AG10803 (cell line): ENCODE measurements at places on chromosomes 11 and 22.

- DNase-seq = no peak
Observed at GRCh38 chr11:17877886-17878285, 135.0 kb downstream of the SERGEF start.

GRCh38 chr22:39298241-39298987 lies 21.0 kb downstream of the RPL3 start:
- DNase-seq = no peak

DNA sequence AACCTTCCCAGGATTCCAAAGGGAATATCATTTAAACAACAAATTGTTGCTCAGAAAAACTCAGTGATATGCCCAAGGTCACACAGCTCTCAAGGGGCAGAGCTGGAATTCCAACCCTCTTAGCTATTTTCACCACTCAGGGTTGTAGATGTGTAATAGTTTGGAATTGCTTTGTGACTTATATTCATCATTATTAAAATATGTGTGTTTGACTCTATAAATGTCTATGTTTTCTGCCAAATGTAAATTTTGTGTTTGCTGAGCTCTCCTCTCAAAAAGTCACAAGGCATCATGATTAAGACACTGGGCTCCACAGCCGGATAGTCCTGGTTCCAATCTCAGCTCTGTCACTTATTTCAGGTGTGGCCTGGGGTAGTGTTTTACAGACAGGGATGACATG lies 407.3 kb downstream of the TMEM135 start:
- DNase-seq = peak; percentile 88

GRCh38 chr22:49689858-49690257 lies 137.8 kb downstream of the BRD1 start:
- DNase-seq = no peak

DNA sequence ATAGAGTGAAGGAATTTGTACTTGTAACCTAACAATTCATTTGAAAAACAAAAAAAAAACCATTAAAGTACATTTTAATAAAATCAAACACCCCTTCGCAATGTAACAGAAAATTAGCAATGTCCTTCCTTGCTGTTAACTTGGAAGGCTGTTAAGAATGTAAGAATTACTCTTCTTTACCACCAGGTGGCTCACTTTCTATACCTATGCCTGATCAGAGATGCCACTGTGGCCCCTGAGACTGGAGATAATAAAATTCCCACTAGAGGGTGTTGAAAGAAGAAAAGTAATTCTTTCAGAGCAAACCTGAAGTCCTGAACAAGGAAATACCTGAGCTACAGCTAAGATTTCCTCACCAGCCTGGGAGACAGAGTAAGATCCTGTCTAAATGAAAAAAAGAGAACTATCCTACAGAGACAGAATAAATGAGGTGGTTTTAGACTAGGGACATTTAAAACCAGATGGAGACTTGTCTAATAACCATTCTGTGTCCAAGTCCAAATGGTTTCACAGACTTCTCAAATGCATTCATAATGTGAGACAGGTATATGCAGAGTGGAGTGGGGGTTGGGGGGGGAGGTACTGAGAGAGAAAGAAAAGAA lies 1089.3 kb downstream of the FAM181B start:
- DNase-seq = peak; percentile 39

DNA sequence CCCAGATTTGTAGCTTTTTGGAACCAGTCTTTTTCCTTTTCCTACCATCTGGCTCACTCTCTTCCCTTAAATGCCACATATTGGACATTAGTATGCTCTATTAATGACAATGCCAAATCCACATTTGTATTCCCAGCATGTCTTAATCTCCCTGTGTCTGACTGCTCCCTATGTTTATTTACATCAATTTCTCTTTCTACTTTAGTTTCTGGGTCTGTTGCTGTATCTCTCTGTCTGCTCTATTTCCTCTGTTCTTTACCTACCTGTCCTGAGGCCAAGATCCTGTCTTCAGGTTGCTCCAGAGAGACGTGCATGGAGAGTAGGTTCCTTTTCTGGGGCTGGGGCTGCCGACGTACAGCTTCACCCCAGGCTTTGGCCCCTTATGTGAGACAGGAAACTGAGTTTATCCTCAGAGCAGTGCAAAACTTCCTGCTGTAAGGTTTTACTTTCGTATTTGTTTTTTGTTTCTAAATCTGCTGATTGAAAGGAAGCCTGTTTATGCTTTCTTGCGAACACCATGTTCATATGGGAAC lies 25.6 kb downstream of the OR2AG2 start:
- DNase-seq = no peak

DNA sequence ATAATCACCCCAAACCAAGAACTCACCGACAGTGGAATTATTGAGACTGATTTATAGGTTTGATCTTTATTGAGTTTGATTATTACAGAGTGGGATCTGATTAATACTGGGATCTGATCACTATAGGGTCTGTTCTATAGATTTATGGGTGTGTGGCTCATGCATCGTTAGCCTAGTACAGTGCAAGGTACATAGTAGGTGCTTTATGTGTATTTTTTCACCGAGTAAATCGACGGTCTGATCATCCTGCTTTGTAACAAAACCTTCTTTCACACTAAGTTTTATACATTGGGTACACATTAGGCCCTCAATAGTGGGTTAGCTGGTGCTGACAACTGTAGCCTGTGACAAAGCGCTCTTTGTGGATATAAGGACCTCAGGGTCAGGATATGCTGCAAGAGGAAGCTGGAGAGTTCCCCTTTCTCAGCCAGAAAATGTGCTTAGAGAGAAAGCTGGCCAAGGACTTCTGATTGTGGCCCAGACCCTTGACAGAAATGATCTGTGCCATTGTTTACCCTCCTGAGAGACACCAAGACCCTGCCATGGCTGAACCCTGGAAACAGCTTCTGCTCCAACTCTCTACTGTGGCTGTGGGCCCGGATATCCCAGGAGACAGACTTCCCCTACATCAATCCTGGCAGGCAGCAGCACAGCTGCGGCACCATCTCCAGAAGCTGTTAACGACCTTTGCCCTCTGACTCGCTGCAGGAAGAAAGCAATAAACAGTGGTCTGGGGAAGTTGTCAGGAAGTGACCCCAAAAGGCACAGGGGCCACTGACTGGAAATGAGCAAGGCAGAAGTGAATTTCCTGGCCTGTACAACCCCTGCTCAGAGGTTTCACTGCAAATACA lies 16.1 kb upstream of the TPP1 start:
- DNase-seq = peak; percentile 29

DNA sequence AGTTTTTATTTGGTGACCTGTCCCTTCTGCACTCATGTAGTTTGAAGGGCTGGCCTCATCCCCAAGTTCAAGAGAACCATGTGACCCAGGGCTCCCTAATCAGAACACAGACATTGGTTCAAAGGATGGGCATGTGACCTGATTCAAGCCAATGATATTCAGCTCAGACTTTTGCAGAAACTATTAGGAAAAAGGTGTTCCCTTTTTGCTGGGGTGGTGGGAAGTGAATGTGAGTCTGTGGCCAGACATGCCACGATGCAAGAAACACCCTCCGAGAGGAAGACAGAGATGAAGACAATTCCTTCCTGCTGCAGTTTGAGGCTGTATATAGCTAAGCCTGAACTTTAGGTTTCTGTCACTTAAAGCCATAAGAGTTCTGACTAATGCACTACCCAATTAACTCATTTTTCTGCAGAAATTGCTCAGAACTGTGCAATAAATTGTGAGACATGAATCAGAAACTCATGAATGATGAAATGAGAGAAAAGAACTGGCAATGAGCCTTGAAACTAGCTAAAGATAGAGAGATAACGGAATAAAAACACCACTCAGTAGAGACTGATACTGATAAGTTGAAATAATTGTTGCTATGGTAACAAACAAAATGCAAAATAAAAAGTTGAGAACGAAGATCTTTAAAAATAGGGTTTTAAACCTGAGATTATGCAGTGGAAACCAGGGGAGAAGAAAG lies 9.2 kb upstream of the MAPK1 start:
- DNase-seq = peak; percentile 57

- peak; percentile 71 for DNase-seq
Observed at GRCh38 chr11:83572581-83573496, 286.7 kb upstream of the CCDC90B start.

GRCh38 chr11:59429924-59430516 lies 3.8 kb upstream of the OR5A2 start:
- peak; percentile 36 for DNase-seq

GRCh38 chr11:117356126-117356890 lies 28.7 kb downstream of the CEP164 start:
- DNase-seq = no peak

DNA sequence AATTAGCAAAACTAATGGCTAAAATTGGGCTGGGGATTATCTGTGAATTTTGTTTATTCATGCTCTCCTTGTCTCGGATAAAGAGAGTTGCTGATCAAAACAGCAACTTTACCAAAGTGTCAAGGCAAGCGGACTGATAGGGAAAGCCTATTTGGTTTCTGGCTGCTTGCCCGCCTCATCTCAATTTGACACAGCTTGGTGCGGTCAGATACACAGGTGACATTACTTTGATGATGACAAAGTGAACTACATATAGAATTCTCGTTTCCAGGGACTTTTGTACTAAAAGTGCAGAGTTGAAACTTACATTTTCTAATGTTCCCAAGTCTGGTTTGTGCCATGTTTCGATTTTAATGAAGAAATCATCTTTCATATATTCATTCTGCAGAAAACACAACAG lies 22.8 kb downstream of the PITPNB start:
- no peak for DNase-seq

DNA sequence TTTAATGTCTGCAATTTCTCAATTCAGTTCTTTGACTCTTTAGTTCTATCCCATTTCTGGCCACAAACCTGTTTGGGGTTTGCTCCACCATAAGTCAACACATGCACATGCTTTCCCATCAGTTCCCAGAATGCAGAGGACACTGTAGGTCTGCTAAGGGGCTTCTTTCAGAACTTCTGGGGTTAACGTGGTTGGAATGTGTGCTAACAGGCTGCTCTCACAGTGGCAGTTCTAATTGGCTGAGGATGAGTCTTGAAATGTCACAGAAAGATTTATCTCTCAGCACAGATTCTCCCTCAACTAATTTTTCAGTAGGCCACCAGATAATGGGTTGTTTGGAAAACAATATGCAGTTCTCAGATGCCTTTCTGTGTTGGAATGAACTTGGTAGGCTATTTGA lies 703.4 kb downstream of the NTM start:
- DNase-seq = no peak

- DNase-seq = peak; percentile 82
Observed at GRCh38 chr11:86047275-86047991, 21.5 kb downstream of the PICALM start.

DNA sequence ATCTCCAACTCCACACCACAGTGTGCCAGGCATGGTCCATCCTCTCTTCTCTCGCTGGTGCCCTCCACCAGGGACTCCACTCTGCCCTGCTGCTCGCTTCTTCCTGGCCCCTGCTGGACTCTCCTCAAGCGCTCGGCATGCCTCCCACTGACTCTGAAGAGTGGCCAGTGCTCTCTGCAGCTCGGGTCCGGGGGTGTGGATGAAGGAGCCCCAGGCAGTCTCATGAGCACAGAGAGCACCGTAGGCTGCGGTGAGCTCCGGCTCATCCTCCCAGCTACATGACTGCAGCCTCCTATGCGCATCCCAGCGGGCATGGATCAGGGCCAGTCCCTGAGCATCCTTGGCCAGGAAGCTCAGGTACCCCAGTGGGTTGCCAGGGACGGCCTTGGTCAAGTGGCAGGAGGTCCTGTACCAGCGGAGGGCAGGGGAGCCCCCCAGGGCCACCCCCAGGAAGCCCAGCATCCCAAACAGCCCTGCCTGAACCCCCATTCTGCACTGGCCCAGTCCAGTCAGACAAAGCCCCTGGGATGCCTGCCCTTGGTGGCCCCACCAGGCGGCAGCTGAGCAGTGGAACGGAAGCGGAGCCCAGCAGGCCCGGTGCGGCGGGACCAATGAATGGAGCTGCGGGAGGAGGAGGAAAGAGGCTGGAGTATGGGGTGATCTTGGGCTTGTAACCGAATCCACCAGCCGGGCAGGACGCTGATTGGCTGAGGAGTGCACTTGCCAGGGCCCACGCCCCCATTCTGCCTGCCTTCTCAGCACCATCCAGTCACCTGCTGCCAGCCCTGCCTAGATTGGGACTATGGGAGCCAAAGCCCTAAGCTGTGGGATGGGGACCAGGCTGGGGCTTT lies at the start of gene PLA2G3:
PLA2G3 (minus strand) TSS at position 643 of the 851 bp plus-strand sequence; CDS start at position 489, 154 bp downstream.
- no peak for DNase-seq

GRCh38 chr22:49574881-49575702 lies 252.6 kb downstream of the BRD1 start:
- no peak for DNase-seq

- no peak for DNase-seq
Observed at GRCh38 chr22:19060356-19061009, 61.7 kb downstream of the DGCR2 start.

GRCh38 chr11:19849107-19849789 lies 136.6 kb downstream of the NAV2 start:
- DNase-seq = peak; percentile 69

DNA sequence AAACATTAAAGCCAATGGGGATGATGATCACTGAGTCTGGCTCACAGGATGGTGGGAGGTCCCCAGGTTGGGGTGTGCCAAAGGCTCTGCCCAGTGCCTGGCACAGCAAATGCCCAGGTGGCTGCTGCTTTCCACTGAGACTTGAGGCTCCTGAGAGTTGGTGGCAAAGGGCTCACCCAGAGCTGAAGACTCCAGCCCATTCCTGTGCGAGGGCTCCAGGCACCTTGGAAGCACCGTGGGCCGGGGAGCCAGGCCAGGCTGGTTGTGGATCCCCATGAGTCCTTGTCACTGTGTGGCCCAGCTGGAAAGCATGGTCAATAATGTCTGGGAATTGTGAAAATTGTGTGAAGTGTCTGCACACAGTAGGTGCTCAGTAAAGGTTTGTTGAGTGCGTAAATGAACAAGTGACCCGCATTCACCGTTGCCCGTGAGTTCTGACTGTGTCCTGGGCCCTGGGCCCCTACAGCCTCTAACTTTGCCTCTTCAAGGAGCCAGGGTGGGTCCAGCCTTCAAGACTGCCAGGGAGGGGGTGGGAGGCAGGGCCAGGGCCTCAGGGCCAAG lies 2.8 kb upstream of the UNC93B1 start:
- no peak for DNase-seq

DNA sequence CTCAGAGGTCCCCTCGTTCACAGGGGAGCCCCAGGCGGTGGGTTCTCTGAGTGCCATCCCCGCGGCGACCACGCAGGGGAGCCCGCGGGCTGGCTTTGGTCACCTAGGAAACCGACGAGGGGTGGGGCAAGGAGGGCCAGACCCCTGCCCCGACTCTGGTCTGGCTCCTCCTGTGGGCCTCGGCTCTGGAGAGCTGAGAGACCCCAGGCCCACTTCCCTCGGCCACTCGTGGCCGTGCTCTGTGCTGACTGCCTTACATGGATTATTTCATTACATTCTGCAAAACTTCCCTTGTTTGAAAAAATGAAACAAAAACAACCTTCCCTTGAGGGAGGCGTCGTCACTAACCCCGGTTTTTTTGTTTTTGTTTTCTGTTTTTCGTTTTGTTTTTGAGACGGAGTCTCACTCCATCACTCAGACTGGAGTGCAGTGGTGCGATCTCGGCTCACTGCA lies 15.1 kb upstream of the CYTH4 start:
- DNase-seq = no peak

GRCh38 chr22:20244691-20245576 lies 23.2 kb downstream of the RTN4R start:
- no peak for DNase-seq

DNA sequence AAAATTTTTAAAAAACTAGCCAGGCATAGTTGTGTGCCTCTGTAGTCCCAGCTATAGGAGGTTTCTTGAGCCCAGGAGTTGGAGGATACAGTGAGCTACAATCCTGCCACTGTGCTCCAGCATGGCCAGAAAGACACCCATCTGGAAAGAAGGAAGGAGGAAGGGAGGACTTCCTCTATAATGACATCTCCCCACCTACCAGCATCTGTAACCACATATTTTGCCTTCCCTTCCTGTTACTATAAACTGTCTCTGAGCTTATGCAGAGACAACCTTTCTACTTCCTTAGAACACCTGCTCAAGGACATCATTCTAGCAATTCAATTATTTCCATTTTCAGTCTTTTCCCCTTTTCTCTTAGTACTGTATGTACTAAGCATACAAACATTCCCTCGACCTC lies 2.2 kb upstream of the NUP160 start:
- no peak for DNase-seq
